ENCODE measurements at places on chromosomes 3 and 15. TPM values are rescaled to one million over a fixed set of nuclear protein-coding genes. Genes with fewer than 3 reads are reported as not detected.

RTP3 gene
- polyA plus RNA-seq, result 0.14 TPM

GRCh38 chr15:79157631-79158592 is 67.3 kb upstream of the RASGRF1 start:
- no peak for DNase-seq

AMIGO3 gene
- 2.7 TPM for polyA plus RNA-seq

DTWD1 gene
- polyA plus RNA-seq, result 19.2 TPM

Measured in forelimb muscle (tissue), 1 donor.